ENCODE measurements at places on chromosomes 2 and 18. TPM values are rescaled to one million over a fixed set of nuclear protein-coding genes. Genes with fewer than 3 reads are reported as not detected.

Gene ASB18
- total RNA-seq, result not detected

Gene SESTD1
- total RNA-seq, result 15.3 TPM

Gene IL36B
- total RNA-seq, result not detected

Gene FOXI3
- total RNA-seq, result not detected

Gene NPAS2
- 12.9 TPM for total RNA-seq

Gene FAM117B
- 2.7 TPM for total RNA-seq

Gene CLEC4F
- total RNA-seq, result not detected

Gene RBM45
- total RNA-seq, result 14.4 TPM

Gene MOCOS
- total RNA-seq, result 7.9 TPM

Gene TFCP2L1
- 16.7 TPM for total RNA-seq

Gene MARCO
- 0.08 TPM for total RNA-seq

Gene METTL8
- 58.6 TPM for total RNA-seq

Measured in hair follicular keratinocyte (primary cell).